ENCODE measurements at places on chromosomes 7 and 10.

DNA sequence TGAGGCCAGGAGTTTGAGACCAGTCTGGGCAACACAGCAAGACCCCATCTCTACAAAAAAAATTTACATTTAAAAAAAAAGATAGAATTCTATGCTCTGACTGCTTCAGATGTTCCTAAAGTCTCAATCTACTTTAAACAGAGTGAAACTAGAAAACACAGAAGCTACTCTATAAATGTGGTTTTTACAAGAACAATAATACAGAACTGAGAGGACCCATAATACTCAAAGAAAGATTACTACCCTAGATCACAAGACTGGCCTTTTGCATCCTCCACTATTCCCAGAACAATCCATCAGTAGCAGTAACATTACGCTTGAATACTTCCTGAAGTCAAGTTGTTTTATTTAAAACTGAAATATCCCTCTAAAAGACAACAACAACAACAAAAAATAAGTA is 119.4 kb downstream of the ZFAND4 start:
- DNase-seq = no peak

DNA sequence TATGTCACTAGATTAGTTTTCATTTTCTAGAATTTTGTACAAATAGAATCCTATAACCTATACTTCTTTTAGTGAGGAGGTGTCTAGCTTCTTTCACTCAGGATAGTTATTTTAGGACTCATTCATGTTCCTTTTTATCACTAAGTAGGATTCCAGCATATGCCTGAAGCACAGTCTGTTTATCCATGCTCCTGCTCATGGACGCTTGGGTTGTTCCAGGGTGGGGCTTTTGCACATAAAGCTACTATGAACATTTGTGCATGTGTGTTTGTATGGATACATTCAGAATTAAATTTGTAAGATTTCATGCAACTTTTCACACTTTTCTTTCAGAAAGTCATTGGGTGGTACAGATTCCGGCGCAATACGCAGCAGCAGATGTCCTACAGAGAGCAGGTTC is 24.6 kb downstream of the ABRAXAS2 start:
- DNase-seq = no peak

DNA sequence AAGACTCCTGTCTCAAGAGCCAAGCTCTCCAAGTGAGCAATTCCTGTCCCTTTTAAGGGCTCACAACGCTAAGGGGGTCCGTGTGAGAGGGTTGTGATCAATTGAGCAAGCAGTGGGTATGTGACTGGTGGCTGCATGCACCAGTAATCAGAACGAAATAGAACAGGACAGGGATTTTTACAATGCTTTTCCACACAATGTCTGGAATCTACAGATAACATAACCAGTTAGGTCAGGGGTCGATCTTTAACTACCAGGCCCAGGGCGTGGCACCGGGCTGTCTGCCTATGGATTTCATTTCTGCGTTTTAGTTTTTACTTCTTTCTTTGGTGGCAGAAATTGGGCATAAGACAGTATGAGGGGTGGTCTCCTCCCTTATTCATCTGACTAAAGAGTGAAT is 54.9 kb upstream of the SP4 start:
- no peak for DNase-seq

DNA sequence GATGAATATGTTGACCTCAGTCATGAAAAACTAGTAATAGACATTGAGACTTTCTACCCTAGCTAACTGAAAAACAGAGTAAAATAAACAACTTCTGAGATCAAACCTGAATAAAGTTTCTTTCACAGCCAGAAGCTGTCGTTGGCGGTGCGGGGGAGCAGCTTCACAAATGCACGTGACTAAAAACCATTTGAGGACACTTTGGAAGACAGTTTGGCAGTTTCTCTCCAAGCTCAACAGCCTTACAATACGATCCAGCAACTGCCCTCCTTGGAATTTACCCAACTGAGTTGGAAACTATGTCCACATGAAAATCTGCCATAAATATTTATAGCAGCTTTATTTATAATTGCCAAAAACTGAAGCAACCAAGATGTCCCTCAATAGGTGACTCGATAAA is 63.1 kb downstream of the CYTH3 start:
- DNase-seq = no peak

- no peak for DNase-seq
These were observed 690.9 kb downstream of the NXPH1 start for GRCh38 chr7:9124320-9124719.

GRCh38 chr10:62450912-62451610 is 76.9 kb downstream of the ZNF365 start:
- DNase-seq = peak; percentile 10

DNA sequence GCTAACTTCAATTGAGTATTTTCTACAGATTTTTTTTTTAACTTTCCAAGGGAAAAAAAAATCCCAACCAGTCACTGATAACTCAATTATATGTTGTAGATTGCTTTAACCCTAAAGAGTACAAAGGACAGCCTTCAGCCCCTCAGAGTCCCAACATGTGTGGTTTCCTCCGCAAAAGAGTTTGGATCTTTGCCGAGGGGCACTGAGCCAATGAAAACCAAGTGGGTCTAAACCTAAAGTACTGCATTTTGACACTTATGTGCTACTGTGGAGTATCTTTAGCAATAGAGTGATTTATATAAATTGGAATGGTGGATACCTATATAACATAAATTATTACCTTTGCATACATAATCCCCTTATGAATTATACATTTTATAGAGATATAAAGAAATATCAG is 91.5 kb downstream of the SEMA3D start:
- no peak for DNase-seq

DNA sequence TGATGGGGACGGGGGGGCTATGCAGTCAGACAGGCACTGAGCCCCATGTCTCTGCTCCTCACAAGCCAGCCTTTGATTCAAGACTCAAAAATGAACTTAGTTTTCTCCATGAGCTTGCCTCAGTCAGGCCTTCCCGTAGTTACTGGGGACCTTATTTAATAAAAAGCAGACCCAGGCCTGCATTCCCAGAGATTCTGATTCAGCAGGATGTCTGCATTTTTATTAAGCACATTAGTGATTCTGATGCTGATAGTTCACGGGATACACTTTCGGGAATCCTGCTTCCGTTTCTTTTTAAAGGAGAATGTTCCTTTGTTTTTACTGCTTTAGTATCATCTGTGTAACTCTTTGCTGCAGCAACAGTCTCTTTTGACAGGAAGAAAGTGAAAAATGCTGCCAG is 28.3 kb upstream of the PLPP4 start:
- no peak for DNase-seq
